ENCODE measurements at places on chromosomes 2 and 18.
A peak's percentile ranks its signal among the peaks of the same experiment; 100 is the strongest.

GRCh38 chr18:46411867-46412690 lies 244.9 kb downstream of the LOXHD1 start:
- peak; percentile 75 for DNase-seq

GRCh38 chr2:112166806-112167499 lies 28.8 kb downstream of the FBLN7 start:
- DNase-seq = no peak

GRCh38 chr18:61860302-61860701 lies 32.5 kb downstream of the RNF152 start:
- DNase-seq = no peak

GRCh38 chr2:196967116-196967515 lies 40.6 kb upstream of the PGAP1 start:
- DNase-seq = peak; percentile 31
